ENCODE measurements at places on chromosomes 3 and 15. TPM values are rescaled to one million over a fixed set of nuclear protein-coding genes. Genes with fewer than 3 reads are reported as not detected.

Gene CSTA
- total RNA-seq: not detected

Gene TMEM45A
- total RNA-seq: 7.0 TPM

Gene TMIE
- total RNA-seq: 0.16 TPM

Gene COL8A1
- 0.97 TPM for total RNA-seq

DNA sequence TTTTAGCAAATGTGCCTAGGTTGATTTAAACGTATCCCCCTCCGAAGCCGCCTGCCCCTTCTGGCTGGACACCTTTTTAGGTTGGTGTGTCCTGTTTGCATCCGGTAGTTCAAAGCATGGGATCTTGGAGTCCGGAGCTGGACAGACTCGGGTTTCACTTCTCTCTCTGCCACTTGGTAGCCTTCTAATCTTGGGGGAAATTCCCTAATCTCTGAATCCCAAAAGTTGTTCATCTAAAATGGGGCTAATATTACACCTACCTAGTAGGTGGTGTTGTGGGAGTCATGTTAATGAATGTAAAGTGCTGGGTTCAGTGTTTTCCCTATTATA is 760 bp downstream of the FANCI start:
- no peak for DNase-seq

GRCh38 chr3:40208251-40208650 is 101.3 kb upstream of the EIF1B start:
- DNase-seq: no peak
